ENCODE measurements at places on chromosomes 6 and 20.

GRCh38 chr6:111549746-111550145, 55.9 kb downstream of the TRAF3IP2 start:
- DNase-seq, result no peak

DNA sequence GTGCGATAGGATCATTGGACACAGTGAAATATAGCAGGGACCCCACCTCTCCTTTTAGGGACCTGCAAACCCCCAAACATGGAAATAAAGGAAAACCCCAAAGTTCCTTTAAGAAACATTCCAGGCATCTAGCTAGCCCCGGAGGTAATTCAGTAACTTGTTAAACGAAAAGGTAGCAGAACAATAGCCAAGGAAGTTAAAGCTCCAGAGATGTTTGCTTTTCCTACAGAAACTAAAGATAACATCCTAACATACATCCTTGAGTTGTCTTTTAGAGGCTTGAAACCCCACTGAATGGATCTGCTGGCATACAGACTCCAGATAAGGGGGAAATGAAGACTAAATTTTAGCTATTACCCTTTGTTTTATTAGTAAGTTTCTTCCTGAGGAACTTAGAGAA, 51.0 kb downstream of the FAM184A start:
- DNase-seq, result no peak

GRCh38 chr6:90811596-90812226, 224.8 kb upstream of the MAP3K7 start:
- DNase-seq, result no peak

GRCh38 chr6:69122407-69122773, 487.3 kb downstream of the ADGRB3 start:
- no peak for DNase-seq

GRCh38 chr6:45445749-45446549, 68.2 kb upstream of the SUPT3H start:
- DNase-seq, result no peak

DNA sequence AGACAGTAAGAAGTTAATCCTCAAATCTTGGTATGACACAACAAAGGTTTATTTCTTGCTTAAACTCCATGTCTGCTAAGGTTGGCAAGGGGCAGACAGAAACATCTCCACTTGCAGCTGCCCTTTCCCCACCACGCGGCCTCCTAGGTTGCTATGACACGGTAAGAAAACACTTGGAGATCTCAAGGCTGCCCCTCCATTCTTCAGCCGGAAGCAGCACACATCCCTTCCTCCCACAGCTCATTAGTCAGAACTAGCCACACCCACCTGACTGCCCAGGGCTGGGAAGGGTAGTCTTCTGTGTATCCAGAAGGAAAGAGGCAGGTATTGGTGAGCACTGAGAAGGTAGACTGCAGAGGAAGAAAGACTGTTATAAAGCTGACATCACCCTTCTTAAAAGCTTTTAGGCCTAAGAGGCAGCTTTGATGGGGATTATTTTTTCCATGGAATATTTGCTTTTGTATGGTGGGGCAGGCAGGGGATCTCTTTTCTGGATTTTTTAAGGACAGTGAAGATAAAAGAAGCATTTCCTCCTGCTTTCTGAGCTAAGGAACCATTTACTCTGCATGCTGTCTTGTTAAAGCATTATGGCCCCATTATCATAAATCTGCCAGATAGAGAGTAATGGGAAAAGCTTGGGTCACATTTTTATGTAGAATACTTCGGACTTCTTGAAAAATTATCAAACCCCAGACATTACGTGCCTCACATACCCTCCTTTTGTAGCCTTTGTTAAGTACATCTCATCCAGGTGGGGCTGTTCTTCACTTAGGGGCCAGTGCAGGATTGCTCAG, 41.6 kb downstream of the MRAP2 start:
- no peak for DNase-seq

DNA sequence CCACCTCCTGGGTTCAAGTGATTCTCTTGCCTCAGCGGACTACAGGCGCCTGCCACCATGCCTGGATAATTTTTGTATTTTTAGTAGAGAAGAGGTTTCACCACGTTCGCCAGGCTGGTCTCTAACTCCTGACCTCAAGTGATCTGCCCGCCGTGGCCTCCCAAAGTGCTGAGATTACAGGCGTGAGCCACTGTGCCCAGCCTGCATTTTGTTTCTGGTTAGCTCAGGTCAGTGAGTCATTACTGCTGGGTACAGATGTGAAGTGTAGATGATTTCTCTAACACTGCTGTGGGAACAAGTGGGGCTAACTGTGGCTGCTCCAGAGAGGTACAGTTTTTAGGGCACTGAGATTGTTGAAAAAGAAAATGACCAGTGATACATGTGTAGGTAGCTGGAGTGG, 188.6 kb downstream of the PRL start:
- no peak for DNase-seq

DNA sequence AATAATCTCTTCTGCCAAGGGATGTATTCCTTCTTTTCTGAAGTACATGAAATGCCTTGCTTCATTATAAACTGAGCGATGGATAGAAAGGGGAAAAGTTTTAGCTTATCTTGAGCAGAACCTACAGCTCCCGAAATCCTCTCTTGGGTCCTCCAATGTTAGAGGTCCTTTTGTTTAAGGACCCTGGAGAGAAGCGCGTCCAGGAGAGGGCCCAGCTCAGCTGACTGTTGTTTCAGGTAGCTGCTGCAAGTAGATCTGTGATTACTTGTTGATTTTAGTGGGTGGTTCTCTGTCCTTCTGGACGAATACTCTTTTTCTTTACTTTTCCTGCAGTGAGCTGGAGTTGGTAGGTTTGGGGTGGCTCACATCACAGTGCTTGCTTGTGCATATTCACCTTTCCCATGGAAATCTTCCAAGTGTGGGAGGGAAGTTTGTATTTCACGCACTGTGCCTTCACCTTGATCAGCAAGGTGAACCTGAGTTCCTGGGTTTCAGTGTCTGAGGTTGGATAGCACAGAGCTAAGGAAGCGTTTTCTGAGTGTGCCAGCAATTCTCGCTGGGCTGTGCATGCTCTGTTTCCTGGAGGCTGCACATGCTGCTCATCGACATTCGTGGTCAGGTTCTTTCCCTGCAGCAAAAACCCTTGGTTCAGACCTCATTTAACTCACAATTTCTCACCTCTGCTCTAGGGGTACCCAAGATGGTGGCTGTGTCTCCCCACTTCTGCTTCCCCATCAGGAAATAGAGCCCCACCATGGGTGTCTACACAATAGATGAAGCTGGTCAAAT, 176.3 kb downstream of the JARID2 start:
- no peak for DNase-seq

DNA sequence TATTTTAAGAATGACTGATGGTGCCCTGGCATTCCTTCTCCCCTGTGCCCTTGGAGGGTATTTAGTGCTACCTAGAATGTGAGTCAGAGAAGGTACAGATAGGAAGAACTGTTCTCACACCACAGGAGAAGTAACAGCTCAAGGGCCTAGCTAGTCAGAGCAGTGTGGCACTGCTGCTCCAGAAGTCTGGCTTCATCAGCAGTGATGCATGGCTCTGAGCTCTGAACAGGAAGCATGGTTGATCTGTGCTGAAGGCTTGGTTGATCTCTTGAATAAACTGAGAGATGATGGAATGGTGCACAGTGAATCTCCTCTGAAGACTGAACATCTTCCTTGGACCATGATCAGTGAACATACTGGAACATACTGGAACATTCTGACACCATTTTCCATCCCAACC, 425.3 kb upstream of the SLC35B3 start:
- no peak for DNase-seq

GRCh38 chr6:39338397-39338796, 15.9 kb upstream of the KCNK16 start:
- no peak for DNase-seq

DNA sequence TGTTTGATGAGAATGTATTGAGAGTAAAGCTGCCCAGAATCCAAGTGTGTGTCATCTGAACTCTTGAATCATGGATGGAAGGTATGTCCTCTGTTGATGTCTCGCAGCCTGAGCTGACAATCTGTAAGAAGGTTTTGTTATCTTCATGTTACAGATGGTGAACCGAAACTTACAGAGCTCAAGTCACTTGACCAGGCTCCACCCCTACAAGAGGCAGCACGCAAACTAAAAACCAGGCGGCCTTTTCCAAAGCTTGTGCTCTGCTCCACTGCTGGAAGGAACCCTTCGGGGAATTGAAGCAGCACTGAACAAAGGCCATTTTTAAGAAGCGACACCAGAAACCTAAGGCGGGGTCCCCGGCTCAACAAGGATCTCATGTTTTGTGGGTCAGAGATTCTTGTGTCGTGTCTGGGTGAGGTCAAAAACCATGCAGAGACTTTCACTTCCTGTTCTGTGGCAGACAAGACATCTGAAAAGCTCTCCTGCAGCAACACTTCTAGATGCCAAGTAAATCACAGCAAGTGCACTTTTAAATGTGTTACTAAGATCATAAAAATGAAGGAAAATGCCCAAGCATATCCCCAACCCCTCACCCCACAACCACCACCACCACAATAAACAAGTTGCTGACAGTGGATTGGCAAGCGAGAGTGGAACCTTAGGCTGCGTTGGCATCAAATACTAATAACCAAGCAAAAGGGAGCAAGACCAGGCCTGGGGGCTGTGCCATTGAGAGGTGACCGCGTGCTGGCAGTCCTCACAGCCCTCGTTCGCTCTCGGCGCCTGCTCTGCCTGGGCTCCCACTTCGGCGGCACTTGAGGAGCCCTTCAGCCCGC, 27.3 kb downstream of the NQO2 start:
- DNase-seq, result no peak

Measured in anterior cingulate cortex (tissue), 58 donors.